Hematopoietic multipotent progenitor cell treated with erythropoietin and hydrocortisone succinate and interleukin-3 and kit ligand, for 4 days (in vitro differentiated cells): ENCODE measurements at places on chromosomes 16 and 17.
A peak's percentile ranks its signal among the peaks of the same experiment; 100 is the strongest.

- DNase-seq = no peak
Observed at GRCh38 chr17:77606146-77606864, 352.2 kb upstream of the TNRC6C start.

GRCh38 chr16:31107465-31107867 is 720 bp upstream of the BCKDK start:
- DNase-seq = no peak

DNA sequence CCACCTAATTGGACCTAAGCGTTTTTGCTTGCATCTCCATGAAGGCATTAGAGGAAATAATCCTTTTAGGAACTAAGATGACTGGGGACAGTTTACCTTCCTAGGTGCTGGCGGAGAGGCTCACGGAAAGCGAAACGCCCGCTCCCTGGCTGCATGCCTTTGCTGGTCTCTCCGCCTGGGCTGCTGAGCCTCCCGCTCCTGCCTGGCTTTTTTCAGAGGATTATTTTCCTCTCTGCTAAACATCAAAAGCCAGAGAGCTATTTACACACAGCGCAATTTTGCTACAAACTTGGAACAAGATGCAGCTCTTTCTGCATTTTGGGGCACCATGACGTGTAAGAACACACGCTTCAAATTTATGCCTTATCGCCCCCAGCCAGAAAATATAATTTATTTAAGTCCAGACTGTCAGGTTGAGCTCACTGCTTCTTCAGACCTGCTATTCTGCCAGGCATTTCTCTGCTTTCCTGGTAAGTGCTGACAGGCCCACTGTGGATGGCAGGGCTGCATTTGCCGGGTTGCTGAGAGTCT is 124.4 kb downstream of the SPACA3 start:
- no peak for DNase-seq

DNA sequence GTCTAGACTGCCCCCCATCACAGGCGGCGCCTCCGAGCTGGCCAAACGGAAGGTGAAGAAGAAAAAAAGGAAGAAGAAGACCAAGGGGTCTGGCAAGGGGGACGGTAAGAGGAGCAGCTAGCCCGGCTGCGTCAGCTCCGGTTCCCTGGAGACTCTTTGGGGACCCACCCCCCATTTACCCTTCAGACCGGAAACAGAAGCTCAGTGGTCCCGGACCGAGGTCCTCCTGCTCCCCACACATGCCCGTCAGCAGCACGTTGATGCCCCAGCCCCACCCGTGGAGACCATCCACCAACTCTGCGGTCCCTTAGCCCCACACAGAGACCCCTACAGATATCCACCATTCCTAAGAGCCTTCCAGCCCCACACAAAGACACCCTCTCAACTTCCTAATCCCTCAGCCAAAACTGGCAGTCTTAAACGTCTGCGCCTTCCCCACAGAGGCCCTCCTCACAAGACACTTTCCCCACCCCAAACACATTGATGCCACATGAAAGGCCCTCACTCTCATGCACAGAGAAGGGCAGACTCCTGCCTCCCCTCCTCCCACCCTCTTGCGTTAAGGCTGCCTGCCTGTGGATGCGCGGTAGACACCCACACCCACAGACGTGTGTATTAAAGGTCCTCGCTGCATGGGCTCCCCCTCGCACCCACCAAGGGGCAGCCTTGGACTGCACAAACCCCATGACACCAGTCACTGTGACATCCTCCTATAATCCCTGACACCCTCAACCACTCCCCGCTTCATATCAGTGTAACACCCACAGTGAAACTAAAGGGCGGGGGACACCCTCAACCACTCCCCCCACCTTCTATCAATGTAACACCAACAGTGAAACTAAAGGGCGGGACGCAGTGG is 58.2 kb upstream of the RPH3AL start:
- DNase-seq = peak; percentile 82

DNA sequence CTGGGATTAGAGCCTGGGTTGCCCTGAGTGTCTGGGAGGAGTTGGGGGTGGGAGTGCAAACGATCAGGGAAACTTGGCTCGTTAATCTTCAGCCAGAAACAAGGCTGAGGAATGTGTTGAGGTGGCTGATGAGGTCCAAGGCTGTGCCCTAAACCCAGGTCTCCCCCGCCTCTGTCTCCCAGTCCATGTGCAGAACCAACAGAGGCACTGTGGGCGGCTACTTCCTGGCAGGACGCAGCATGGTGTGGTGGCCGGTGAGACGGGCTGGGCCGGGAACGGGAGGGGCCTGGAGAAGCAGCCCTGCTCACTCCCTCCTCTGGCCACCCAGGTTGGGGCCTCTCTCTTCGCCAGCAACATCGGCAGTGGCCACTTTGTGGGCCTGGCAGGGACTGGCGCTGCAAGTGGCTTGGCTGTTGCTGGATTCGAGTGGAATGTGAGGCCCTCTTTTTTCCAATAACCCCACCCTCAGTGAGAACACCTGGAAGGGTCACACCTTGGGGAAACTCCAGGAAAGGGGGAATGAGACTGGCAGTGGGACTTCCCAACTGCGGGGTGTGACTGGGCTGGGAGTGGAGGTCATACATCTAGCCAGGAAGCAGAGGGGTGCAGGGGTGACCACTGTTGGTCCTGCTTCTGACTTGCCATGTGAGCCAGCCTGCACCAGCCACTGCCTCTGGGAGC is 1.7 kb downstream of the SLC5A2 start:
- no peak for DNase-seq

DNA sequence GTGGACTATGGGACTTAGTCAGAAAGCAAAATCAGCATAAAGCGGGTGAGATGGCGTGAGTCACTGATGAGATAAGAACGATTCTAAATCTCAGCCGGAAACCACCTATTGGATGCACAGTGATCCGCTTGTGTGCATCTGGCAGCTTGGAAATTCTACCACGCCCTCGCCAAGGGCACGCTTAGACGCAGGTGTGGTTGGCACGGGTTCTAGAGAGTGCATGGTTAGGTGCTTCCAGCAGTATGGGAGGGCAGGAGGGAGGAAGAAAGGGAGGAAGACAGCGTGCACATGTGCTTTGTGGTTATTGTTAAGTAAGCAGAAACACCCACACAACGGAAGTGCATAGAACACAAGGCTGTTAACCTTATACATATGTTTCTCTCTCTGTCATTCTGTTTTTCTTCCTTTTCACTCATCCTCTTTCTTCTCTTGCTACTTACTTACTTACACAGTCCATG is 374.0 kb upstream of the ASIC2 start:
- DNase-seq = peak; percentile 24

DNA sequence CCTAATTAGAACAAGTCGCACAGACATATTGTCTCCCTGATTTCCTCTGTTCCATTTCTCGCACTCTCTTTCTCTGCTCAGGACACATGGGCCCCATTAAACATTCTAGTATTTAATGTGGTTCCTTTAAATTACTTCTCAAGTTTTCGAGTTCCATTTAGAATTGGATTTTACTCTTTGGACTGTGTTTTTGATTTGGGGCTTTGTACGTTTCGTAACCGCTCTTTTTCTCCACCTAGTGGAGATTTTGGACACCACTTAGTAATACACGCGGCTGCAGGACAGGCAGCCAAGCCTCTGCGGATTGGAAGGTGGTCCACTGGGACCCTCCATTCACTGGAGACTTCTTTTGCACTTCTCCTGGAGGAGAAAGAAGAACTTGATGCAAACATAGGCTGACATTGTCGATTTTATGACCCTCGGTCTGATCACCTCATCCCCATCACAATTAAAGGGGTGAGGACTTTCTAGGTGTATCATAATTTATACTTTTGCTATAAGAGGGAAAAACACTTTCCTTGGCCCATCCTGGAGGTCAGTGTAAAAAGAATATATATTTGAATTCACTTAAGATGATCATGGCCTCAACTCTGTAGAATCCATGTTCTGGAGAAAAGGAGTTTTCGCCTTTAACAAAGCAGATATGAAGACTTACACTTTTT is 85.7 kb downstream of the NOG start:
- DNase-seq = peak; percentile 63

DNA sequence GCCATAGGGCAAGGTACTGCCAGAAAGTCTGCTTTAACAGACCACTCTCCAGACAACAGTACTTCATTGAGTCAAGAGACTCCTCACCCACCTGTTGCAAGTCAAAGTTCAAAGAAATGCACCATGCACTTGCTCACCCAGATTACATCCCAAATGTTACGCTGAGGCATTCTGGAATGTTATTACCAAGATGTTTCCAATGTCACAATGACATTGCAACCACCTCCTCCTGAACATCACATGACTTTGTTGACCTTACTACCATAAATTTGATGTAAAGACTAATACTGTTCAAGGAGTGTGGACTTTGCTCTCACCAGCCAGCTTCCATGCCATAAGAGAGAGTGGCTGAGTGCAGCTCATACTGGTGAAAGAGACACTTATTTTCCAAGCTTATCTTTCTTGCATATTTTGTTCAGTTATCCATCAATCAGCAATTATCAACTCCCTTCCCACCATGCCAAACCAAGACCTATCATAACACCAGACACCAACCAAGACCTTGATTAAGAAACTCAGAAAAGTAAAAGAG is 58.5 kb upstream of the BCAR1 start:
- DNase-seq = peak; percentile 13

- no peak for DNase-seq
Observed at GRCh38 chr17:75695830-75696271, 25.4 kb upstream of the ITGB4 start.

DNA sequence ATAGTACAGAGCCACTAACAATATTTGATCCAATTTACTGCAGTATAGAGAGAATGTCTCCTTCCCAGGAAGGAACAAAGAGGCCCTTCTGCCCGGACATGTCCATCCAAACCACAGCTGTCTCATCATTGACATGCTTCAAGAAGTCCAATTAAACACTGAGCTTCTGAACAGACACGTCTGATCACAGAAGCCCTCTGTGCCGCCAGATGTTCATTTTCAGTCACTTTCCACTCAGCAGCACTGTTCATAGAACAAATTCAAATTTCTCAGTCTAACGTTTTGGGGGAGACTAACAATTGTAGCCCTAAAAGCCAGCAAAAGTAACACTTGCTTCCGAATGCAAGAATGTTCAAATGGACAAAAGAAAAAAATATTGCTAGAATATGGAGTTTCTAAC is 15.3 kb downstream of the ZC3H7A start:
- no peak for DNase-seq

GRCh38 chr16:19131825-19132218 is 18.1 kb downstream of the ITPRIPL2 start:
- no peak for DNase-seq

GRCh38 chr17:46026166-46027047 is 27.4 kb downstream of the STH start:
- DNase-seq = no peak

- DNase-seq = peak; percentile 96
Observed at GRCh38 chr16:30052671-30053372, 12.7 kb upstream of the ALDOA start.

GRCh38 chr16:88466175-88466862 is 13.2 kb downstream of the ZFPM1 start:
- DNase-seq = peak; percentile 66

DNA sequence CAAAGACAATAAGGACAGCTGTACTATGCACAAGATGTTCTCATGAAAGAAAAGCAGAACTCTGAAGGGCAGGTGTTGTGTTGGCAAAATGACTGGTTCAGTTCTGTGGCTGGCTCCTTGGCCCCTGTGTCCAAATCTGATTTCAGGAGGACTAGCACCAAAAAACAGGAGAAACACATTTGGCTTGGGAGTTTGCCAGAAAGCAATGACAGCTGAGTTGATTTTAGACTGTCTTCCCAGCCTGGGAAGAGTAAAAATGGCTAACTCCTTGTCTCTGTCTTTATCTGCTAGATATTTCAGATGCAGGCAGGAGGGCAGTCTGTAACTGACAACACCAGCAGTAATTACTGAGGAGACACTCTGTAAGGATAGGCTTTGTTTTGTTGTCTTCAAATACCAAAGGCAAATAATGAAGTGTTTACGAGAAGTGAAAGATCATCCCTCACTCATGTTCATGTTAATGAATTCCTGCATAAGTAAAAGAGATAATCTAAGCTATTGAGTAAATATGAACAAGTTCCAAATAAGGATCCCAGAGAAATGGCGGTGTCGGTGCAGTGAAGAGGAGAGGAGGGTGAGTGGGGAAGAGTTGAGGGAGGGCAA is 989.0 kb downstream of the CDH11 start:
- DNase-seq = no peak

- no peak for DNase-seq
Observed at GRCh38 chr16:75535901-75536300, at the start of gene CHST5. CHST5 (minus strand) TSS chr16:75536108; CDS start chr16:75530384, 5,724 bp downstream.

DNA sequence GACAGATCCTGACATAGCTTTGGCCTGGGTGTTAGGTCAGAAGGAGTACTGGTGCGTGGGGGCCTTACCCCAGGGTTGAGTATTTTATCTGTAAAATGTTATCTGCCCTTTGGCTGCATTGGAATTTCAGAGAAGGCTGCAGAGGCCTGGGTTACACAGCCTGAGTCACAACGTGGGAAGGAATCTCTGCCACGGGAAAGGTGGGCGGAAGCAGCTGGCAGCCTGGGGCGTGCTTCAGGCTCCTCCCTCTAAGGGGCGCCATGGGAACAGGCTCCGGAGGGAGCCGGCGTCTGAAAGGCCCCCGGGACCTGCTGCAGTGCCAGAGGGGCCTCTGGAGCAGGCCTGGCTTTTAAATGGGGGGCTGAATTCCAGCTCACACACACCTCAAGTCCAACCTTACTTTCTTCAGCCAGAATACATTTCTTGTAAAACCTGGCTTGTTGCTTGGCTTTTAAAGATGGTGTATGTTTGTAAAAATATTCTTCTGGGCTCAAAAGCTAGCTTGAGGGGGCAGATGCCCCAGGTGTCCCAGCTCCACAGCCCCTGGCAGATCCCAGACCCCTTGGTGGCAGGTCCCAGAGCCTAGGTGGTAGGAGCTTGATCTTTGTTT is 142.2 kb downstream of the RAB11FIP4 start:
- DNase-seq = peak; percentile 50
